ENCODE measurements at places on chromosomes 6 and 20.

- no peak for DNase-seq
Measured at GRCh38 chr20:2798814-2799213, 1.6 kb downstream of the CPXM1 start.

DNA sequence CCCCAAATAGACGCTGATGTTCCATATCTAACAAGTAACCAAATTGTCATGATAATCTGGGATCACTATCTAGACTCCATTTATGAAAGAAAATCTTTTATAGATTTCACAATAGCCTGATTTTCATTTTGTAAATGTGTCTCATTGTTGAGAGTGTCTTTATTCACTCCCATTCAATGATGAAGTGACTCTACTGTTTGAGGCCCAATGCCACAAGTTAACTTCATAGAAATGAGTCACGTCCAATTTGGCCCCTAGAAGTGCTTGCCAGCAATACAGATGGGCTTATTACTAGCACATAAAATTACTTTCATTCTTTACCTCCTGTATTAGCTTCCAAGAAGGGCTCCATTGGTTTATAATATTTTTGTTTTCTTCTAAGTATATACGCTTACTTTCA, 6.3 kb downstream of the IPCEF1 start:
- DNase-seq: no peak

DNA sequence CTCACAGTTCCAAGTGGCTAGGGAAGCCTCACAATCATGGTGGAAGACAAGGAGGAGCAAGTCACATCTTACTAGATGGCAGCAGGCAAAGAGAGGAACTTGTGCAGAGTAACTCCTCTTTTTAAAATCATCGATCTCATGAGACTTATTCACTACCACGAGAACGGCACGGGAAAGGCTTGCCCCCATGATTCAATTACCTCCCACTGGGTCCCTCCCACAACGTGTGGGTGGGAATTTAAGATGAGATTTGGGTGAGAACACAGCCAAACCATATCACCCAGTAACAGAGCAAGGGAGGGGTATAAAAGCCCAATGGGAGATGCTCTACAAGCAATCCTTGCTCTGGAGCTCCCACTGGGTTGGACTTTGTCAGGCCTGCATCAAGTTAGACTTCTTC, 80.4 kb downstream of the JPH2 start:
- DNase-seq: no peak

DNA sequence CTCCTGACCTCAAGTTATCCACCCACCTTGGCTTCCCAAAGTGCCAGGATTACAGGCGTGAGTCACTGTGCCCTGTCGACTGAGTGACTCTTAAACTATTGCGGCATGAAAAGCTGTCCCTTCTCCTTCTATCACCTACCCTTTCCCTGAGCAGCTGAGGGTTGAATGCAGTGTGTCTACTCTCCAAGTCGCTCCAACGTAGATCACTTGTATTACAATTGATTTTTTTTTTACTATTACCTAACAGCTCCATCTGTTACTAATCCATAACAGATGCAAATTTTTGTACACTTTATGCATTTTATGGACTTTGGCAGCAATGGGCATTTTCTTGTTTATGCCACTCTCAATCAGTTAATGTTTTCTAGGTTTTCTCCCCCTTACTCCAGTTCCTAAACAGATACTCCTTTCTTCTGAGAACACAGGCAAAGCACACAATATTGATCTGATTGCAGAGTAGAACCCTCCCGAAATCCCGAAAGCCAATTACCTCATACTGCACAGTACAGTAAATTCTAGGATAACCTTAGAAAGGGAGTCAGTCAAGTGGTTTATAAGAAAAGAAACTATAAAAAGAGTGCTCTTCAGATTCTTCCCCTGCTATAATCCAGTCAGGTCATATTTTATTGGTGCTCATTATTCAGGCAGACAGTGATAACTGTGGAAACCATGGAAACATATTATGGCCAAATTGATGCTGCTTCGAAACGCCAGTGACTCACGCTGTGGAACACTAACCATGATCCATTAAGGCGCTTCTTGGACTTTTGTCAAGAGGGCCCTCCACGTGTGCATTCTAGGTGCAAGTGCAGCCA, 273.0 kb downstream of the ADGB start:
- no peak for DNase-seq

- no peak for DNase-seq
Measured at GRCh38 chr6:118558464-118559217, 10.5 kb downstream of the PLN start.

GRCh38 chr6:8299034-8299433, 136.3 kb downstream of the SLC35B3 start:
- DNase-seq: no peak

DNA sequence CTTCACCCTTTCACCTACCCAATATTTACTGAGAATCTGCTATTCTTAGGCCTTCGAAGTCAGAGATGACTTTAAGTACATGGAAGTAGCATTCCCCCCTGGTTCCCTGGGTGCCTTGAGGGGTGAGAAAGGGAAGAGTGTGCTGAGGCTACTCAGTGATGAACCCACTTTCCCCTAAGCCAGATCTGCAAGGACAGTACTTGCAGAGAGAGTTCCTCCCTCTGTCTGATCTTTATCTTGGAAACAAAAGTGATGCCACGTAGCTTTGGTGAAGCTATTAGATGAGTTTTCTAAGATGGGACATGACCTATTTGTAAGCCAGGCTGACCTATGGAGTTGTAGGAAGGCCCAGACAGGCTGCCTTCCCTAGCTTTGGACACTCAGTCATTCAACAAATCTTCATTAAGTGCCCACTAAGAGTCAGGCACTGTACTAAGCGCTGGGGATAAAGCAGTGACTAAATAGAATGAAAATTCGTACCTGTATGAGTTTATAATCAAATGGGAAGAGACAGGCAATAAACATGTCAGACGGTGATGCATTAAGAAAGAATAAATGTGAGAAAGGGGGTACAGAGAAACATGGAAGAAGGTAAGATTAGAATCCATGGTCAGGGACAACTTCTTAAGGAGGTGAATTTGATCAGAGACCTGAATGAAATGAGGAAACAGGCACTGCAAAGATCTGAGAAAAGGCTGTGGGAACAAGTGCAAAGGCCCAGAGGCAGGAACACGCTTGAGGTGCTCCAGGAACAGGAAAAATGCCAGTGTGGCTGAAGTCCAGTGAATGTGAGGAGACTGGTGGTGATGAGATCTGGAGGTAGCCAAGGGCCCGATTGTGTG, 42.2 kb downstream of the BCL2L1 start:
- no peak for DNase-seq

GRCh38 chr20:313948-314347, 11.4 kb upstream of the SOX12 start:
- DNase-seq: no peak

DNA sequence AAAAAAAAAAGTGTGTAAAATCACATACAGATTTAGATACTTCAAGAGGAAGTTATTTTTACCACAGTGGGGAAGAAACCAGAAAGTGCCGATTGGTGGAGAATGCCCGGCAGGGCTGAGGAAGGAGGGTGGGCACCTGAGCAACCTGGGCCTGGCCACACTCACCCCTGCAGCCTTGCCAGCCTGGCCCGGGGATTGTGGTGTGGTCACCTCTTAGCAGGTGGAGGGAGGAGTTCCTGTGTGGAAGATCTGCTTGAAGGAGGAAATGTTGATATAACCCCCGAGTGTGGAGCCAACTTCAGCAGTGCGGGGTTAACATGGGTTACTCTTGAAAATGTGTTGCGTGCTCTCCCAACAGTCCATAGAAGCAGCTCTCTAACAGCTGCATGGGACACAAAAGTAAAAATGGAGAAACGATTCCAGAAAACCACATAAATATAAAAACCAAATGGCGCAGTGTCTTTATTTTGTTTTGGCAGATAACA, 14.7 kb downstream of the UST start:
- DNase-seq: peak; percentile 28

DNA sequence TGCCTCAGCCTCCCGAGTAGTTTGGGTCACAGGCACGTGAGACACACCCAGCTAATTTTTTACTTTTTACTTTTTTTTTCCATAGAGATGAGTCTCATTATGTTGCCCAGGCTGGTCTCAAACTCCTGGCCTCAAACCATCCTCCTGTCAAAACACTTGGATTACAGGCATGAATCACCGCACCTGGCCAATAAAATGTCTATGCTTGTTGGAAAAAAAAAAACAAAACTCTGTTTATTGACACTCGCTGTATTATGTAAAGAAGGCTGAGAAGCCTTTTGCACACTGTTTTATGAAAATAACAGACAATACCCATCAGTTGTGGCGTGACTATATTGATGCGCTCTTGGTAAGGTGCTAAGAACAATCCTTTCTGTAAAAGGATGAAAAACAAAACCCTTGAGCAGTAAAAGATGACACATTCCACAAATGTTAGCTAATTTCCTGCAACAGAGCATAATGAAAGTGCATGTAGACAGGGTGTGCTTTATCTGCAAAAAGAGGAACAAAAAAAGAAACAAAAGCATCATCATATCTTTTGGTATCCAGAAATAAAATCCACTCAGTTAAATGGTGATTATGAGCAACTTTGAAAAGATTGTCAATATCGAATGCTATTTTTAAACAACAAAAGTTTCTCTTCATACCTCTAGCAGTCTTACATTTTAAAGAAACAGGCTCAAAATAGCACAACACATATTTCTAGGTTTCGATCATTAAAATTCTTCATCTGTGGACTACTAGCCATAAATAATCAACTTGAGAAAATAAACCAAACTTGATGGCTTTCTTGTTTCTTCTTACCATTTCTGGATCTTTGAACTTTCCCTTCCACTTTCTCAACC, 108.3 kb upstream of the PHACTR1 start:
- no peak for DNase-seq

GRCh38 chr20:330233-331149, 5.1 kb downstream of the SOX12 start:
- DNase-seq: peak; percentile 55

DNA sequence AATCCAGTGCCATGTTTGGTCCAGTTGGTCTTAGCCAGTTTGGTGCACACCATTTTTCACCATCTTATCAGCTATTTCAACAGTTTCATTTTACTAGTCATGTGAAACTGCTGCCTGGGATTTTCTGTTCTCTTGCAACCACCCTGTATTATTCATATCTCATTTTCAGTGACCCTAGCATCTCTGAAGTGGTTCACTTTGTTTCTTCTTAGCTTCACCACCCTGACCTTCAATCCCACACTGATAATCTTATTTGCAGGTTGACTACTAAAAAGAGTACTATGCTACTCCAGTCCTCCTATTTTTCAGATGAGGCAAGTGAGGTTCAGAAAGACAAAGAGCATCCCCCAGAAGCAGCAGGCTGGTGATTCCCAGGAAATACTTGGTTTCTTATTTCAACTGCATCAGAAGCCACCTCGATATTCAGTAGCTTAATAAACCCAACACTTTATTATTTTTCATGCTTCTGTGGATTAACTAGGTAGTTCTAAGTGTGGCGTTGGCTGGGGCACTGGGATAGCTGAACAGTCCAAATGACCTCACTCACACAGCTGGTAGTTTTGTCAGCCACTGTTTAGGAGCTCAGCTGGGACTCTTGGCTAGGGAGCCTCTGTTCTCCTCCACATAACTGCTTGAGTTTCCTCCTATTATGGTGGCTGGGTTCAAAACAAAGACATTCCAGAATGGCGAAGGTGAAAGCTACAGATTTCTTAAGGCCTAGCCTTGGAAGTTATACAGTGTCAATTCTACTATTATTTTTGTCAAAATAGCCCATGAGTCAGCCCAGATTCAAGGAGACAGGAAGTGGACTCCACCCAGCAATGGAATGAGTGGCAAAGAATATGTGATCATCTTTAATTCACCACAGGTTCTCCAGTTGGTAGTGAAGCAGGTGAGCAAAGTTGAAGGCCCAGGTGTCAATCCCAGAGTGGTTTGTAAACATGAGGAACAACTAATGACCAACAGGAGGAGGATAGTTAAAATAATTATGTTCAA, 40.6 kb downstream of the BPIFB4 start:
- no peak for DNase-seq

DNA sequence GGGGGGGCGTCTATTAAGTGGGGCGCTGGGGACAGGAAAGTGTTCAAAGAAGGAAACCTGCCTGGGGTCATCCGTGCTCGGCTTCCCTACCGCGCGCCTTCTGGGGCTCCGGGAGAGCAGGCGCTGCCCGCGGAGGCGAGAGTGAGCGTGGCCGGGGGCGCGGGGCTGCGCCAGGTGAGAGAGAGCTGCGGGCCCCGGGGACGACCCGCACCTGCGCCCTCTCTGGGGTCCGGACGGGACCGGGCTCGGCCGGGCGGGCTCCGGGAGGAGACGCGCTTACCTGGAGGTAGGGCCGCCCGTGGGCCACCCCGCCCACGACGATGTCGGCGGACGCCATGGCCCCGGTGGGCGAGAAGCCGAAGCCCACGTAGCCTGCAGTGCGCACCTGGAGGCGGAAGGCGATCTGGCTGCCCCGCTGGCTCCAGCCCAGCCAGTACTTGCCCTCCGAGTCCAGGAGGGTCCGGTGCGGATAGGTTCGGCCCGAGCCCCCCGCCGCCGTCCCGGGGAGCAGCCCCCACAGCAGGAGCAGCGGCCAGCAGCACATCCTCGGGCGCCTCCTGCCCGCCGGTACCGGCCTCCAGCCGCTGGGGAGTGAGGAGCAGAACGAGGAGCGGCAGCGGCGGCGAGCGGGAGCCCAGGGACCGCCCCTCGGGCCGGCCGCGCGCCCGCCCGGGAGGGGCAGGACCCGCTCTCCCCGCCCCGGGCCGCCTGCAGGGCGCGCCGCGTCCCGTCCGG, at the start of gene MOXD1:
Gene MOXD1 (minus strand): TSS at position 593 of the 735 bp plus-strand sequence. CDS start 49 bp downstream, at position 544.
- no peak for DNase-seq

DNA sequence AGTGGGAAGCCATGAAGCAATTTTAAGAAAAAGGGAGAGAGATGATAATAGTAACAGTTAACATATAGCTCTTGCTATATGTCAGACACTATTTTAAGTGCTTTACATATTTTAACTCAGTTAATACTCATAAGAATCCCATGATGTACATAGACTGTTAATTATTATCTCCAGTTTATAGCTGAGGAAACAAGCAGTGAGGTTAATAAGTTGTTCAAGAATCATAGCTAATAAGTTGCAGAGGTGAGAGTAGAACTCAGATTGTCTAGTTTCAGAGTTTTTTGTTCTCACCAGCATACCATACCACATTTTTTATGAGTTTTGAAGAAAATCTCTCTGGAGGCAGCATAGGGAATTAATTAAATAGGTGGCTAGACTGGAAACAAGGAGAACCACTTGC, 144.6 kb upstream of the MMS22L start:
- DNase-seq: no peak

DNA sequence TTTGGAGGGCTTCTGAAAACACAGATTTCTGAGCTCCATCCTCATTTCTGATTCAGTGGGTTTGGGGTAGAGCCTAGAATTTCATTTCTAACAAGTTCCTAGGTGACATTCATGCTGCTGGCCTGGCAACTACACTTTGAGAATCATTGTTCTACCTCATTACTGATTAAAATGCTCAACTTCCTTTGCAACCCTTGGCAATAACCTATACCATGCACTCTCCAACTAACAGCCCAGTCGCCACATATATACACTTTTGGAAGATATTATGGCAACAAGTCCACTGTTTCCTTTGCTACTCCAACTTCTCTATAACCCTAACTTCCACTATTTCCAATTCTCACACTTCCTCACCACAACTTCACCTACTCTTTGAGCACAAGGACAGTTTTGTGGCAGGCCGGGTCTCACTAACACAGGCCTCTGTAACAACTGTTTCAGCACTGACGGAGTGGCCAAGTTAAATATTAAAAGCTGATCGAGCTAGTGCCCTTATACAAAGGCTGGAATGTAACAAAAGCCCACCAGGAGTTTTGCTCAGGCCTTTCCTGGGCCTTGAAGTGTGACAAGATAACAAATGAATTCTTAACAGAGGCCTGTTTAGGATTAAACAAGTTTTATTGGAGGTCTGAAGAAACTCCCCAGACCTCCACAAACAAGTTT, 32.1 kb upstream of the RAB23 start:
- DNase-seq: no peak

- no peak for DNase-seq
Measured at GRCh38 chr6:137802408-137803182, 64.5 kb upstream of the TNFAIP3 start.

GRCh38 chr6:120938876-120939472, 395.3 kb downstream of the TBC1D32 start:
- no peak for DNase-seq
